ENCODE measurements at places on chromosomes 7 and 10.

- DNase-seq, result no peak
These were observed 22.6 kb downstream of the EPDR1 start for GRCh38 chr7:37942934-37943610.

GRCh38 chr10:29805134-29805723 lies 170.5 kb upstream of the SVIL start:
- no peak for DNase-seq

DNA sequence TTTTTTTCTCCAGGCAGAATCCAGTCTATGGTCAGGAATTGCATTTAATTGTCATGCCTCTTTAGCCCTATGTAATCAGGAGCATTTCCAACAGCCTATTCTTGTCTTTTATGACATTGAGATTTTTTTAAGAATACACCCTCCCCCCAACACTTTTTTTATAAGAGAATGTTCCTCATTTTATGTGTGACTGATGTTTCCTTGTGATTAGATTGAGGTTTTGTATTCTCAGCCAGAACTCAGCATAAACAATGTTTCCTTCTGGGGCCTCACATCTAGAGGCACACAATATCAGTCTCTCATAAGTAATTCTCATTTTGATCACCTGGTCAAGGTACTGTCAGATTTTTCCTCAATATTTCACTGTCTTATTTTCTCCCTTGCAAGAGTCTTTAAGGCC lies 193.4 kb upstream of the PDE1C start:
- no peak for DNase-seq

GRCh38 chr10:43955002-43955596 lies 306.4 kb upstream of the ZNF32 start:
- DNase-seq, result no peak

- no peak for DNase-seq
These were observed 42.1 kb upstream of the HPS1 start for GRCh38 chr10:98488669-98489430.

GRCh38 chr7:47102331-47102841 lies 479.5 kb downstream of the TNS3 start:
- no peak for DNase-seq

DNA sequence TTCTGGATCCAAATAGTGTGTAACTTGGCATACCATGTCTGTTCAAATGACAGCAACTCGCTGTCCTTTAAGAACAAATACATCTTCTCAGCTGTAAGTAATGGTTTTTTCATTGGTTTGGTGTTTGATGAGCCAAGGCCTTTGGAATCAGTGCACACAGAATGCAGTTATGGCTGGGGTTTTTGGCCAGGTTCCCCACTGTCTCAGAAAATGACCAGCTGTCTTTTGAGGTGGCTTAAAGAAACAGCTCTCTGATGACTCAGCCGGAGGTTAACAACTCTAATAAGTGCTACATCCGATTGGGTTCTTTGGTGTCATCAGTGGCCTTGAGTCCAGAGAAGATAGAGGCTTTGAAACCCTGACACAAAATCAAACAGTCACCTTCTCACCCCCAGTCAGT lies 688.4 kb downstream of the REEP3 start:
- DNase-seq, result no peak

- DNase-seq, result no peak
These were observed 50.9 kb downstream of the SND1 start for GRCh38 chr7:127702938-127703337.
